Stimulated activated CD4-positive, alpha-beta T cell treated with anti-CD3 and anti-CD28 coated beads, Interleukin-15, amount 100 ng/mL, for 1 hour (primary cell): ENCODE measurements at places on chromosomes 1 and 21.

DNA sequence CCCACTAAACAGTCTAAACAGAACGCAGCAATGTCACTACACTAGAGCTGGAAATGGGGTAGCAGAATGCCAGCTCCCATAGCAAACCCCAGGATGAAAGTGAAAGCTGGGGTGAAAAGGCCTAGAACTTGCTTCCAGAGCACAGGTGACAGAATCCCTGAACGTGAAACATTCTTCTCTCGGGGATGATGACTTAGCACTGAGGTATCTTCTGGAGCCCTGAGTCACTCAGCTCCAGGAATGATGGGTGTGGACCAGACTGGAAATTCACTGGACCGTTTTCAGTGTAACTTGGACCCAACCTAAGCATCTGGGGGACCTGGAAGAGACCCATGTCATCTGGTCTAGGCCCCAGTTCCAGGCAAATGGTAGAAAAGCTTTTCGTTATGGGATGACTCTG is 108.9 kb downstream of the CDC7 start:
- DNase-seq = no peak

DNA sequence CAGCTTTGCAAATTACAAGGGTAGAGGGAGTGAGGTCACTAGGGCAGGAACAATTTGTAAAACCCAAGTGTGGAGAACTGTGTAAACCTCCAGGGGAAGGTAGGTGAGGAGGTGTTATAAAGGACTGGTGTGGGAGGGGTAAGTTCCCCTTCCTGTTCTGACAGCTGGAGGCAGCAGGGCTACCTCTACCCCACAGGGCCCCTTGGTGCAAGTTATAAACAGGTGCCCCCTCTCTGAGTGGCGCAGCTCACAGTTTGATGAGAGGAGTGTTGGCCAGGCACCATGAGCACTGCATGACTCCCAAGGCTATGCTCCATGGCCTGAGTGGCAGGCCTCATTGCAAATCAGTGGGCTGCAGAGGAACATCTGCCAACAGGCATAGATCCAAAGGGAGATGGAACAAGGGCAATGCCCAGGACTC is 41.0 kb downstream of the MFSD2A start:
- no peak for DNase-seq

- DNase-seq = no peak
These were observed 433.8 kb downstream of the CAMTA1 start for GRCh38 chr1:7219031-7219430.

GRCh38 chr1:235045034-235045690 is 83.5 kb downstream of the TOMM20 start:
- no peak for DNase-seq

DNA sequence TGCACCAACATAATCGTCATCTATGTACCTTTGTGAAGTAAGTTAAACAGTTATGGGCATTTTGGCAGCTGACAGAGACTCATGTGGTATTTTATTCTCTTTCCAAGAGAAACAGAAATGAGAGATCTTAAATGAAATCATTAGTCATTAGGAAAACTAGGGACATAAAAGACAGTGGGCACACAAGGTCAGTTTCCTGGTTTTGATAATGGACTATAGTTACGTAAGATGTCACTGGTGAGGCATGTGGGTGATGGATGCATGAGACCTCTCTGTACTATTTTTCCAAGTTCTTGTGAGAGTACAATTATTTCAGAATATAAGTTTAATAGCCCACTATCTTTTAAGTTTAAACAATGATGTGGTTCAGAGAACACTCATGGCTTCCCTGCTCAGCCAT is 216.9 kb downstream of the APP start:
- DNase-seq = no peak

DNA sequence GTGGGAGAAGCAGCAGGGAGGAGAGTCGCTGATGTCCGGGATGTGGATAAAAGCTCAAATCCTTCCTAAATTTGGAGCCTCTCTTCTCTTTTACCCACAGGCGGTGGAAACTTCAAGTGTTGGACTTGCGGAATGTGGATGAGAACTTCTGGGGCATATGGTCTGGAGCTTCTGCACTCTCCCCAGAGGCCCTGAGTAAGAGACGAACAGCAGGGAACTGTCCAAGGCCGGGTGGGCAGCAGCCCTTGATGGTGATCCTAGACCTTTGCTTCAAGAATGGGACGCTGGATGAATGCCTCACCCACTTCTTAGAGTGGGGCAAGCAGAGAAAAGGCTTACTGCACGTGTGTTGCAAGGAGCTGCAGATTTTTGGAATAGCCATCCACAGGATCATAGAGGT is 1.9 kb downstream of the PRAMEF12 start:
- no peak for DNase-seq

DNA sequence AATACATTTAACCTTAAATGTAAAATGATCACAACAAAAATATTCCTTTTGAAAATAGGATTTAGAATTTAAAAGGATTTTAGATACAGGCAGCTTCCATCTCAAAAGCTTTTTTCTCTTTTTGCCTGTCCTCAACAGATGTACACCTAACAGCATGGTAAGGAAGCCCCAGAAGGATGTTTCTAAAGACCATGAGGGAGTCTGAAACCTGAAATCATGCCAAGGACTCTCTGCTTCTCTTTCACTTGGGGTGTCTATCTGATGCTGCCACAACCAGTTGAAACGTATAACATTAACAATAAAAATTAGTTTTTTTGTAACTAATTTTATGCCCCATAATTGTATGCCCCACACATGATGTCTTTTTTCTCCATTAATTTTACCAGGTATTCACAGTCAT is 5.4 kb upstream of the ZNF281 start:
- DNase-seq = no peak

- no peak for DNase-seq
These were observed 33.4 kb upstream of the XPR1 start for GRCh38 chr1:180598333-180598974.

- DNase-seq = no peak
These were observed 19.9 kb upstream of the KCNA10 start for GRCh38 chr1:110538921-110539320.

DNA sequence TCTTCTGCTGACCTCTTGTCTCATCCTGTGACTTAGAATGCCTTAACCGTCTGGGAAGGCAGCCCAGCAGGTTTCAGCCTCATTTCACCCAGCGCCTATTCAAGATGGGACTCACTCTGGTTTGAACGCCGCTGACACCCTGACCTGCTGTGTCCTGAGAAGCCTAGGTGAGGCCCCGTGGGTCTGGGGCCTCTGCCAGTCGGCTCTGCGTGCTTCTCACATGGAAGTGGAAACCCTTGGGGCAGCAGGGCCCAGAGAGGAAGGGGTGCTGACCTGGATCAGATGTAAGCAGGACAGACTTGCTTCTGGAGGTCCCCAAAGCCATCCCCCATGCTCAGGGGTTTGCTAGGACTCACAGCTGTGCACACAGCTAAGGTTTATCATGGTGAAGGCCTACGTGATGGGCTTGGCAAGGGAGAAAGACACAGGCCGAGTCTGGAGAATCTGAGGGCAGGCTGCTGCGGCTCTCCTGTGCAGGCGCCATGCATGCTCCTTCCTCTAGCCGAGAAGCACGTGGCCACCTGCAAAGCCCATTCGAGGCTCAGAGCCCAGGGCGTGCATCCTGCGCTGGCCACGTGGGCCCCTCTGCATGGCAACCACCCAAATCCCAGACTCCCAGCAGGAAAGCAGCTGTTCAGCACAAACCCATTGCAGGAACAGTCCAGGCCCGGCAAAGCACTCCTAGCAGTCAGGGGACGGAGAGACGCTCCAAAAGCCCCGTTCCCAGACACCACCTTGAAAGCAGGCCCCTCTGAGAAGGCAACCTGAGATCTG is 3.8 kb downstream of the TRPM2 start:
- no peak for DNase-seq

DNA sequence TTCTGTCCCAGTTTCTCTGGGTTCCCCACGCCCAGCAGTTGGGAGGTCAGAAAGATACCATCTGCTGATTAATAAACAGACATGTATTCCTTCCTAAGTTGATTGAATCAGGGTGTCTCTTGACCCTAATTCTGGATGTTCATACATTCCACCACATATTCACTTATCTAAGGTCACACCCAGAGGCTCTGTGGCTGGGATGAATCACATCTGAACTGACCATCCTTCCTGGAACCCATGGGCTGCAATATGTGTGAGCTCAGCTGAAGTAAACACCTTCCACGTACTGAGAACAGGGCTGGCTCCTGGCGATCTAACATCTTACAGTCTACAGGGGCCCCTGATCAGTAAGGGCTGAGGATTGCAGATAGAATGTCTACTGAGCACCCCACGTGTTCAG is 20.5 kb upstream of the TRABD2B start:
- DNase-seq = no peak

DNA sequence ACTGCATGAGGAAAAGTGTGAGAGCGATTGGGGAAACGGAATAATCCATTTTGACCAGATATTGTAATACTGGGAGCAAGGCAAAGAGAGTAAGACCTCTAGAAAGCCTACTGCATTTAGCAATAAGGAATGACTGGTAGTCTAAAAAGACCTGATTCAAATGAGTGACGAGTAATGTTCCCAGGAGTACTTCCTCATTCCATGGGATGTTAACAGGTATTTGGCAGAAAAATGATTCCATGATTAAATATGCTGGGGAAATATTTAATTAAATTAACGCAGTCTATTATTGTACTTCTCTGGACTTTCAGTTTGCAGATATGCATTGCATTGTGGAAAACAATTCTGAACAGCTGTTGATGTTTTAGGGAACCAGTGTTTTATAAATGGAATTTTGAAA is 105.5 kb downstream of the RPE65 start:
- DNase-seq = no peak

GRCh38 chr1:243264717-243265116 is 8.9 kb downstream of the SDCCAG8 start:
- no peak for DNase-seq

GRCh38 chr1:219099307-219099706 is 74.4 kb upstream of the LYPLAL1 start:
- DNase-seq = no peak

DNA sequence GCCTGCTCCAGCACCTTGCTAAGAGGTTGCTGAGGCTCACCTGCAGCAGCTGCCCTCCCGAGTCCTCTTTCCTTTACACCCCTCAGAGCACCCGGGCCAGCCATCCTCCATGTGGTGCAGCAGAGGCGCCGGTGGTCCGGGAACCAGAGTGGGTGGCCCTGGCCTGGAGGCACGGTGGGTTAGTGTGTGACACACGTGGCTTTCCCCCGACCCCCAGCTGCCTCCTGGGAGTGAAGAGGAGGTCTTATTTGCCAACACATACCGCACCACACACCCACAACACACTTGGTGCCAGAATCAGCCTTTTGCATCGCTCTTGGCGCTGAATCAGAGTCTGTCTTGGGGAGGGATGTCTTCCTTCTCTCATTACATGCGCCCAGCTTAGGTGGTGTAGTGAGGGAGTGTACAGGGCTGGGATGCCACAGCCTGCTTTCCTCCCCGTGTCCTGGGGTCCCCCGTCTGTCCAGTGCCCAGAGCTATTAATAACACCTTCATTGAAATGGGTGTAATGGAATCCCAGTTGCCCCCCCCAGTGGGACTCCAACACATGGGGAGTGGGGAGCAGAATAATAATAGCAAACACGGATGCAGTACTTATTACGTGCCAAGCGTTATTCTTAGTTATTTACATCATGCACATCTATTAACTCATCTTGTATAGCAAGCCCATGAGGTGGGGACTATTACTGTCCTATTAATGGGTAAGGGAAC is 38.2 kb downstream of the MAPKAPK2 start:
- no peak for DNase-seq

GRCh38 chr1:207644166-207644851 is 624 bp upstream of the CR1L start:
- DNase-seq = no peak

DNA sequence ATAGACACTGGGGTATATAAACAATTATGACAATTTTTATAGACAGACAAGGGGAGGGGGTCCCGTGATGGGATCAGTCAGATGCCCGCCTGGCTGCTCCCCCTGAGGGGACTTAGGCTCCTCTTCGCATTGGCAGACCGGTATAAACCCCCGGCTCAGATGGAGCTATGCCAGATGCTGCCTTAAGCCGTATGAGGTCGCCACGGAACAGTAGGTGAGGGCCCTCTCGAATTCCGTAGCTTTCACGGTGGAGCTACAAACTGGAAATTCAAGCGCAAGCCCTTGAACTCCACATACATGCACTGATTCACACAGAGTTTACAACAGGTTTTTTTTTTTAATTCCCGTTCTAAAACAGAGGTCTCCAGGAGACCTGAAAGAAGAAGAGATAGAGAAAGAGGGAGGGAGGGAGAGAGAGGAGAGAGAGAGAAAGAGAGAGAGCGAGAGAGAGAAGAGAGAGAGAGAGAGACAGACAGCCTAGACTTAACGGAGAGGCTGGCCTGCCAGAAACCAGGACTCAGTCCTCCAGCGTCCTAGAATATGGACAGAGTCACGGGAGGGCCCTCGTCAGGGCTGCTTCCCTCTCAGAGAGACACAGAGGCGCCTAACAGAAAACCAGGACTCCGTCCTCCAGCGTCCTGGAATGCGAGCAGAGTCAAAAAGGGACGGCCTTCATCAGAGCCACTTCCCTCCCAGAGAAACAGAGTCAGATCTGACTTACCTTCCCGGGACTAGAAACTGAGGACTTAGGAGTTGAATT is 24.4 kb upstream of the TMEM54 start:
- no peak for DNase-seq

DNA sequence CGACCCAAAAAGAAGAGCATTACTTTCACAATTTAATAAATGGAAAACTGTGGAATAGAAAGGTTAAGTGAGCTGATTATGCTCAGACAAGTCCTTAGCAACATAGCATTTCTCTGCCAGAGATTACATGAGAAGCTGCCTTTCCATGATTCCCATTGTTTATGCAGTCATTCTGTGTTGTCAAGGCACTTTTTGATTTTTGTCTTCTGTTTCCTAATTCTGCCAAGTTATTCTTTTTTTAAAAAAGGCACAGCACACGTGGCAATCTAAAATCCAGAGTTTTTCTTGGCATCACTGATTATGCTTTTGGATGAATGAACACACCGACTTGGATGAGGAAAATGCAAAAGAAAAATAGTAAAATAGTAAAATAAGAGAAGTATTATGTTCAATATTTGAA is 185.0 kb downstream of the RGS7 start:
- DNase-seq = no peak

- DNase-seq = no peak
These were observed 174.1 kb downstream of the LBR start for GRCh38 chr1:225253784-225254183.

DNA sequence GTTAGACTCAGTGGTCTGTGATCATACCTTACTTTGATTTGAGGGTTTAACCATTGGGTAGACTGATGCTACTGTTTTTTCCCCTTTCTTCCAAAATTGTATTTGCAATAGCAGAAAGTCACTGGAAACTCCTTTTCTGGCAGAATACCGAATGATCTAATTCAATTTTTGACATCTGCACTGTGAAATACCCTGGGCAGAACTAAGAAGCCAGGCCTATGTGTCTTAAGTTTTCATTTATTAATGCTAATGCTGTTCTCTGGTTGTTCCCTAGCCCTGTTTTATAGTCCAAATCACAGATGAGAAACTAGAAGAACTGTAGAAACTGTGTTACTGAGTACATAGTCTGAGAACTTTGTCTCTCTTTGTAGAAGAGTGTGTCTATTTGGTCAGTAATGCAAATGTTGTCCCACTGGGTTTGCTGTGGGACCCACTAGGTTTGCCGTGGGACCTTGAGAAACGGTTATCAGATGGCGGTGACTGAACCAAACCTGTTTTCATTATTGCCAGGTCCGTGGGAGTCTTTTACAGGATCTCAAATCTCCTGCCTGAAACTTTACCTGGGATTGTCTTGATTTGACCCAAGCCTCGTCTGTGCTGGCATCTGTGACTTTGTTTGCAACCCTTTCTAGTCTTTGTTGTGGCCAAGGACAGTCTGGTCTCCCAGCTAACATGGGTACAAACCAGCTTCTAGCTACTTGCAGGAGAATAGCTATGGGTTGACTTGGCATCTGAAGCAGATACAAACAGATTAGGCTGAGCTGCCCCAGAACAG is 41.4 kb downstream of the PEX14 start:
- no peak for DNase-seq
